ENCODE measurements at places on chromosomes 13 and 19.
A peak's percentile ranks its signal among the peaks of the same experiment; 100 is the strongest.

GRCh38 chr19:55698256-55698655 lies 23.2 kb downstream of the EPN1 start:
- H3K4me3 ChIP-seq: no peak overlapping the region
- no peaks in the 10 kb centered on the region for H3K4me1 ChIP-seq
- no peaks in the 10 kb centered on the region for H3K27me3 ChIP-seq
- no peak for DNase-seq
- peaks cover 33% of the 10 kb centered on the region for H3K36me3 ChIP-seq
- no peak overlapping the region for H3K27ac ChIP-seq

DNA sequence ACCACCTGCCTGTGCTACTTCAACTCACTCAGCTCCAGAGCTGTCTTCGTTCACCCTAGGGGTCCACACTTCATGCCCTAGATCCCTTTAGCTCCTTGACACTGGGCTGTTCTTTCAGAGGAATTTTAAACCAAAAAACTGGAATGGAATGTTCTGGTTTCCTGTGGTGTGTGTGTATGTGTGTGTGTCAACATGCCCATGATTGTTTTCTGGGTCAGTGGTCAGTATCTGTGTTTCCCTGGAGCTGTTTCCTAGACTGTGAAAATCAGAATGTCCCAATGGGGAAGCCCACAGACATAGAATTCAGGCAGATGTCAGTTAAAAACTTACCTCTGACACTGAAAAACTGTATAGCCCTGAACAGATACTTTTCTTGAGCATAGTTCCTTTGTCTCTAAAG lies 1.3 kb downstream of the PMIS2 start:
- H3K4me1 ChIP-seq: no peaks in the 10 kb centered on the region
- DNase-seq: no peak
- no peak overlapping the region for H3K27ac ChIP-seq
- no peaks in the 10 kb centered on the region for H3K27me3 ChIP-seq
- no peak overlapping the region for H3K4me3 ChIP-seq
- H3K36me3 ChIP-seq: no peaks in the 10 kb centered on the region

DNA sequence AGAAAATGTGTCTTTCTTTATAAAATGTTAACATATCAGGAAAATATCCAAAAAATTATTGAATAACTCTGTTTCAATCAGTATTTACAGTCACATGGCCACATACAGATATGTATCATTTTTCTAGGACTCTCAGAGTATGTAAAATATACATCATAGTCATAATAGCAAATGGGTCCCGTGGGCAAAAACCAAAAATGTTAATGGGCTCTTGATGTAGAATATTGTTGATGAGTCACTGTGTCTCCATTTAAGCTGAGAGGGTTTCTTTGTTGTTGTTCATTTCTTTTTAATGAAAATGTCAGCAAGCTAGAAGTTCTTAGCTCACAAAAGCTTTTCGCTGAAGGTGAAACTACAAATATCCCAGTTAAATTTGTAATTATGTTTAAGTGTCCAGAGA lies 1713.1 kb upstream of the PCDH20 start:
- H3K27me3 ChIP-seq: no peaks in the 10 kb centered on the region
- no peak overlapping the region for H3K4me3 ChIP-seq
- no peak overlapping the region for H3K27ac ChIP-seq
- H3K36me3 ChIP-seq: no peaks in the 10 kb centered on the region

- H3K36me3 ChIP-seq: no peaks in the 10 kb centered on the region
- no peak overlapping the region for H3K27ac ChIP-seq
- H3K27me3 ChIP-seq: no peaks in the 10 kb centered on the region
These were observed 71.8 kb upstream of the TSHZ3 start for GRCh38 chr19:31421082-31421481.

DNA sequence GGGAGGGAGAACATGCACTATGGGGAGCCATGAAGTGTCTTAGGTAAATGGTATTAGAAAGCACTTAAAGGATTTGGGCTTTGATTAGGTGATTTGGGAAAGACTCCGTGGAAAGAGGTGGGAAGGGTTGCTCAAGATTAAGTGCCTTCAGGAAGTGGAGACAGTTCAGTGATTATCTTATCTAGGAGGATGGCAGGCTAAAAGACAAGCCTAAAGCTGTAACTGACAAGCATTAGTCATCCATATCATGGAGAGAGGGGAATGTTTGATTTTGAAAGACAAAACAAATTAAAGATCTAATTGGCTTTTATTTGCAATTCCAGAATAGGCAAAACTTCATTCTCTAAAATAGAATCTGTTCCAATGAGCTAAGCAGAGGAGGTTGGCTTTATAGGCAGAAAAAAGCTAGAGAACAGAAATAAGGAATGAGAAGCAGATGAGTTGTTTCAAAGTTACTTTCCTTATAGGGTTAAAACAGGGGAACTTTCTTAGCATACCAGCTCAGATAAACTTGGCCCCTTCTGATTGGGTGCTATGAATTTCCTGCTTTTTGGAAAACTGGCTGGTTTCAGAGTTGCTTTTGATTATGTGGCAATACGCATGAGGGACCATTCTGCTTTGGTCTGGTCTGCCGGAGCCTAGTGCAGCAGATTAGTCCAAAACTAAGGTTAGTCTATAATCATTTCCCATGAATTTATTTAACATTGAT lies 1.8 kb upstream of the DIAPH3 start:
- no peaks in the 10 kb centered on the region for H3K27me3 ChIP-seq
- DNase-seq: no peak
- H3K4me3 ChIP-seq: no peak overlapping the region

DNA sequence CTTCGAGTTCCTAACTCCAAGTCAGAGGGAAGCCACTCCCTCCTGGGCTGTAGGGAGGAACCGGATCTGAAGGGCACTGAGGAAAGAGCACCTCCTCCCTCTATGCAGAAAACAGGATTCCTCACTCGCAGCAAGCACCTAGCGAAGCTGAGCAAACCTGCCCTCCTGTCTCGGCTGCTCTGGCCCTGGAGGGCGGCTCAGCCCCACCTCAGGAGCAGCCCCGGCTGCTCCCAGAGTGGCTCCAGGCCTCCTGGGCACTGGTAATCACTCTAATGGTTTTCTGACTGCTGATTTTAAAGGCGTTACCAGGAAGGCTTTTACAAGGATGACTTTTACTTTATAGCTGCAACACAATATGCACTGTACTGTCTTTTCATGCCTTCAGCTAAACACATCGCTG lies 312.5 kb downstream of the TEX29 start:
- H3K36me3 ChIP-seq: no peaks in the 10 kb centered on the region
- H3K27ac ChIP-seq: no peak overlapping the region
- DNase-seq: peak; percentile 34
- no peaks in the 10 kb centered on the region for H3K4me1 ChIP-seq
- H3K4me3 ChIP-seq: no peak overlapping the region

DNA sequence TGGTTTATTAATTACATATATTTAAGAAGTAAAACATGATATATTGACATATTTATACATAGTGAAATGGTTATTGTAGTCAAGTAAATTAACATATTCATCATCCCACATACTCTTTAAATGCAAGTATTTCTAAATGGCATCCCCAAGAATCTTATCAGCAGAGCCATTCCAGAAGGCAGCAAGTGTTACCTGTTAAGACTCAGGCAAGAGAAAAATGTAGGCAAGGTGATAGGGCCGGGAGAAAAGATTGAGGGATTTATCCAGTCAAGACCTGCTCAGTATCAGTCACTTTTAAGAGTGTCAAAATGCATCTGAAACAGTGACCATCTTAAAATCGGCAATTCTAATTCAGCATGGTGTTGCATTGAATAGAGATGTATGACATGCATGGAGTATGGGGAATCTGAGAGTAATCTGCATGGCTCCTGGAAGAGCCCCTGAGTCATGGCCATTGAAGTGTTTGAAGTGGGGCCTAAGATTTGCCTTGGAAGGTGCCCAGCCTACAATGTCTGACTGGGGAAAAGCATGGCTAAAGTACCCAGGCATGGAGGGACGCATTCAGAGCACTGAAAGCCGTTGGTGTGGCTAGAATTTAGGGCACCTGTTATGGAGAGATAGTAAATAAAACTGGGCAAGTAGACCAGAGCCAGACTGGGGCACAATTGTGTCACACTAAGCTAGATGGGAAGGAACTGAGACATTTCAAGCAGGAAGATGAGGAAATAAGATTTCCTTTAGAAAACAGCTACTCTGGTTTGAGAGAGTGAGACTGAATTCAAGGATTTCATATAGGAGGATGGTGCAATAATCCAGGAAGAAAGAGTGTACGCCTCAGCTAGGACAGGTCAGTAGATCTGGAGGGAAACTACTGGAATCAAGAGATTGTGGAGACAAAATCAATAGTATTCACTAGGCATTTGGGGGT lies 25.0 kb upstream of the C1QTNF9B start:
- no peaks in the 10 kb centered on the region for H3K36me3 ChIP-seq
- no peak for DNase-seq
- 0 out of 2 replicates have a peak, but pooled peaks cover 6% of the 10 kb centered on the region for H3K4me1 ChIP-seq
- no peak overlapping the region for H3K27ac ChIP-seq

DNA sequence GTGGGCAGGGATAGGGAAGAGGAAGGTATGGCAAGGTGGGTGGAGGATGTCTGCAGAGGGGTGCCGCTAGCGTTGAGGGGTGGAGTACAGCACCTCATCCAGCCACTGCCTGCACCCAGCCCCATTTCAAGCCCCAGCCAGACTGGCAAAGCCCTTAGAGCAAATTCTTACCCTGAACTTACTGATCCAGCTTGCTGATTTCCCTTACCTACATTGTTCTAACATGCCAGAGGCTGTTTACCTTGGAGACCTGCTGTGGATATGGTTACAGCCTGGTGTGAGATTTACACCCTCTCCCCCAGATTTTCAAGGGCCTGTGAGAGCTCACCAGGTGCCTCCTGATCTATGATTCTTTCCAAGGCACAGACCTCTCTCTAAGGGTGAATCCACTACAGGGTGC lies 86.0 kb downstream of the ZNF726 start:
- H3K4me3 ChIP-seq: no peak overlapping the region
- H3K27me3 ChIP-seq: no peaks in the 10 kb centered on the region
- H3K27ac ChIP-seq: no peak overlapping the region
- H3K36me3 ChIP-seq: no peaks in the 10 kb centered on the region

GRCh38 chr13:92530364-92530763 lies 696.2 kb upstream of the GPC6 start:
- no peaks in the 10 kb centered on the region for H3K36me3 ChIP-seq
- DNase-seq: no peak
- H3K4me3 ChIP-seq: no peak overlapping the region
- H3K27me3 ChIP-seq: no peaks in the 10 kb centered on the region
- no peak overlapping the region for H3K27ac ChIP-seq

GRCh38 chr13:24038405-24038804 lies 122.1 kb upstream of the SPATA13 start:
- peak overlapping the region; percentile 20 for H3K27ac ChIP-seq
- H3K4me1 ChIP-seq: peaks cover 12% of the 10 kb centered on the region
- no peak overlapping the region for H3K4me3 ChIP-seq
- peak; percentile 27 for DNase-seq

DNA sequence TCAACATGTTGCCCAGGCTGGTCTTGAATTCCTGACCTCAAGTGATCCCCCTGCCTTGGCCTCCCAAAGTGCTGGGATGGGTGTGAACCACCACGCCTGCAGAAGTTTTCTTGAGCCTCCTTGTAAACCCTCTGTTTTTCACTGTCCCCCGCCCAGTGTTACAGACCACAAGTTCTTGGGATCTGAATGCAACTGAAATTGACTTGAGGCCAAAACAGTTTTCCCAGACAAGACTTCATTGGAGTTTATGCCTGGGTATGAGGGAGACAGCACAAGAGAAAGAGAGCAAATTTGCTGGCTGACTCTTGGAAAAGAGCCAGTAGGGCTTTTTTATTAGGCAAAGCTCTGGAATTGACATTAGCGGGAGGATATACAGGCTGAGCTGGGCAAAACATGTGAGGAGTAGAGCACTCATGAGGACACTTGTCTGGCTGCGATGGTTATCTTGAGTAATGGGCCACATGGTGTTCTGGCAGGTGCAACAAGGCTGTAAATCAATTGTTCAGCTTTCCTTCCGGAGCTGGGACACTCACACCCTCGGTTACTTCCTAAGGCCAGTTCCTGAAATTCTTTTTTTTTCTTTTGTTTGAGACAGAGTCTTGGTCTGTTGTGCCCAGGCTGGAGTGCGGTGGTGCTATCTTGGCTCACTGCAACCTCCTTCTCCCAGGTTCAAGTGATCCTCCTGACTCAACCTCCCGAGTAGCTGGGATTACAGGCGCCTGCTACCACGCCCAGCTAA lies 12.7 kb upstream of the HNRNPL start:
- H3K4me3 ChIP-seq: no peak overlapping the region
- no peaks in the 10 kb centered on the region for H3K4me1 ChIP-seq
- no peak overlapping the region for H3K27ac ChIP-seq
- DNase-seq: no peak

DNA sequence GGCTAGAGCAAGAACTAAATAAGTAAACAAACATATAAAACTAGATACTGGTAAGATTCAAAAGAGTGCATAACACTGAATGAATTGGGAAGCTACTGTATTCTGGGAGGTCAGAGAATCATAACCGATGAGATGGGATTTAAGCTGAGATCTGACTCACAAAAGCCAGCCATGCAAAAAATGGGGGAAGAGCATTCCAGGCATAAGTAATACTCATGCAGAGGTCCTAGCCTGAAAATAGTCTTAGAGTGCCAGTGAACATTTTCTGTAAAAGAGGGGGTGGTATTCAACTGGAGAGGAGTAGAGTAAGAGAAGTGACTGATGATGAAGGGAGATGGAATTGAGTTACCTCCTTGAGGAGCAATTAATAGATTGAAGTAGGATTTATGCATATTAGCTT lies 872.0 kb upstream of the GPC6 start:
- no peak overlapping the region for H3K27ac ChIP-seq
- H3K4me1 ChIP-seq: no peaks in the 10 kb centered on the region
- no peaks in the 10 kb centered on the region for H3K36me3 ChIP-seq
- no peaks in the 10 kb centered on the region for H3K27me3 ChIP-seq
- DNase-seq: no peak

- H3K27ac ChIP-seq: no peak overlapping the region
- no peaks in the 10 kb centered on the region for H3K27me3 ChIP-seq
- no peak for DNase-seq
These were observed 213.5 kb downstream of the DIAPH3 start for GRCh38 chr13:59950266-59950665.

DNA sequence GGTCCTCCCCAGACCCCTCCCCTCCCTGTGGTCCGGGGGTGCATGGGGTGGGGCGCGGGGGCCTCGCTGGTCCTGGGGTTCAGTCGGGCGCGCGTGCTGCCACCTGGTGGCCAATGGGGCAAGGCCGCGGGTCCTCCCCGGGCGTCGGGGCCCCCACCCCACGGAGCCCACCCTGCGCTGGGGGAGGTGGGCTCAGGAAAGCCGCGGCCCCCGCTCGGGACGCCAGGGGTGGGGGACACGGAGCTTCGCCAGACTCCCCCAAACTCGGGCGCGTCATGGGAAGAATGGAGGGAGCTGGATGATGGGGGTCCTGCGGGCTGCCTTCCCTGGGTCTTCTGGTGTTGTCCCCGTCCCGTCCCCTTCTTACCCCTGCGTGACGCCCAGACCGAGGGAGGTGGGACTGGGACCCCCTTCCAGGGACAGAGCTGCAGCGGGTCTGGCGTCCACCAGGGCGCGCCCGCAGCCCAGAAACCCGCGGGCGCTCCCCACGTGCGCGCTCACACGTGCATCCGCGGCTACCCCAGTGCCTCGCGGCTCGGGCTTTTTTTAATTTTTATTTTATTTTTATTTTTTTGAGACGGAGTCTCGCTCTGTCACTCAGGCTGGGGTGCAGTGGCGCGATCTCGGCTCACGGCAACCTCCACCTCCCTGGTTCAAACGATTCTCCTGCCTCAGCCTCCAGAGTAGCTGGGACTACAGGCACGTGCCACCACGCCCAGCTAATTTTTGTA lies 19.8 kb upstream of the TCF3 start:
- H3K4me1 ChIP-seq: peaks cover 4% of the 10 kb centered on the region
- peak; percentile 48 for DNase-seq
- H3K27ac ChIP-seq: no peak overlapping the region
- peaks cover 83% of the 10 kb centered on the region for H3K27me3 ChIP-seq

GRCh38 chr13:113148407-113148806 lies 10.0 kb upstream of the PROZ start:
- H3K4me1 ChIP-seq: peaks cover 12% of the 10 kb centered on the region
- no peaks in the 10 kb centered on the region for H3K36me3 ChIP-seq
- no peak overlapping the region for H3K27ac ChIP-seq
- H3K4me3 ChIP-seq: no peak overlapping the region
- H3K27me3 ChIP-seq: no peaks in the 10 kb centered on the region

Data from SJSA1 (cell line).